ENCODE measurements at places on chromosomes 1 and 21.

- DNase-seq, result no peak
These were observed 233.5 kb downstream of the PLPP3 start for GRCh38 chr1:56345831-56346230.

- DNase-seq, result no peak
These were observed 400 bp downstream of the NCF2 start for GRCh38 chr1:183589874-183590243.

- DNase-seq, result no peak
These were observed 173.6 kb downstream of the COP1 start for GRCh38 chr1:176033474-176033873.

DNA sequence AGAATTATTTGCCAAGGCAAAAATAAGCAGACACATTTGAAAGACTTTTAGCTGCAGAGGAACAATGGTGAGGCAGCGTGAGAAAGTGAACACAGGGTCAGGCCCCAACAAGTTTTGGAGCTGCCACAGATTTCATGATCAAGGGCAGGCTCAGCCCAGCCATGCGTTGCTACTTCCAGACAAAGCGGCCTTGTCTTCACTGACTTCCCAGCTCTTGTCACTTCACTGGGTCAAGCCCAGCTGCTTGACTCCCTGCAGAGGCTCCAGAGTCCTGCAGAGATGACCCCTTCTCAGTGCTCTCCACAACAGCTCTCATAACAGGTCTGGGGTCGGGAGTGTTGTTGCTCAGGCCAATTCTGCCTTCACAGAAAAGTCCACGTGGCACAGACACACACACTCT is 35.8 kb downstream of the HHAT start:
- no peak for DNase-seq

- no peak for DNase-seq
These were observed 54.4 kb upstream of the NEGR1 start for GRCh38 chr1:72336776-72337175.

GRCh38 chr1:197481101-197481500 is 213.0 kb downstream of the CRB1 start:
- no peak for DNase-seq

- no peak for DNase-seq
These were observed 60.4 kb upstream of the MAP10 start for GRCh38 chr1:232744847-232745246.

DNA sequence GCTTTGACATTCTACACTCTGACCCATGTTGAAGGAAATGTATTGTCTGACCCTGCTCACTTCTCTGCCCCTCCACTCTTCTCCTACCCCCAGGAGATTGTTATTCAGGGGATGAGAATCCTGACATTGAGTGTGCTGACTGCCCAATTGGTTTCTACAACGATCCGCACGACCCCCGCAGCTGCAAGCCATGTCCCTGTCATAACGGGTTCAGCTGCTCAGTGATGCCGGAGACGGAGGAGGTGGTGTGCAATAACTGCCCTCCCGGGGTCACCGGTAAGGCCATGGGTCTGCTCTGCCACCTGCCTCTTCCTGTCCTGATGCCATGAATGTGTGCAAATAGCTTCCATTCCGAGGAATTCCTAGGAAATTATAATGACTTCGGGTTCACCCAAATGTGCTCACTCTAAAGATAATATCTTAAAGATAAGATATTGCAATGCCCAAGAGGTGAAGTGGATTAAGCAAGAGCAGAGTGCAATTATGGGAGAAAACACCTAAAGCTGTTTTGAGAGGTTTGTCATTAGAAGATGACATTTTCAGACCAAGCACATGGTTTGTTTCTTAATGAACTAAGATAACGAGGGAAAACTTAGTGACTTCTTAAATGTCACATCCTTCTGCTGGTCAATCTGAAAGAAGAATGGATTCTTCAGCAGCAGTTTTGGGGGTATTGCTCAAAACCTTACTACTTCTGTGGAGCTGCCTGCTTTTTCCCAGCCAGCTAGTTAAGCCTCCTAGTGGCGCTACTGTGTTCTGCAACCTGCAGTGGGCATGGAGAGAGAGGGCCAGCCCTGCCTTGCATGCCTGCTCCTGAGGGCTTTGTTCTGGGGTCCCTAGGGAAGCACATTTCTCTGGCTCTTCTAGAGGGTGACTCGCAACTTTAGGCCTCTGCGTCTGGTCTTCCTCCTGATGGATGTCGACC is 41.6 kb downstream of the LAMC2 start:
- DNase-seq, result peak; percentile 74

- DNase-seq, result peak; percentile 81
These were observed 39.6 kb downstream of the GFI1 start for GRCh38 chr1:92447033-92447681.

- no peak for DNase-seq
These were observed 304.4 kb upstream of the LYPLAL1 start for GRCh38 chr1:218869276-218869675.

DNA sequence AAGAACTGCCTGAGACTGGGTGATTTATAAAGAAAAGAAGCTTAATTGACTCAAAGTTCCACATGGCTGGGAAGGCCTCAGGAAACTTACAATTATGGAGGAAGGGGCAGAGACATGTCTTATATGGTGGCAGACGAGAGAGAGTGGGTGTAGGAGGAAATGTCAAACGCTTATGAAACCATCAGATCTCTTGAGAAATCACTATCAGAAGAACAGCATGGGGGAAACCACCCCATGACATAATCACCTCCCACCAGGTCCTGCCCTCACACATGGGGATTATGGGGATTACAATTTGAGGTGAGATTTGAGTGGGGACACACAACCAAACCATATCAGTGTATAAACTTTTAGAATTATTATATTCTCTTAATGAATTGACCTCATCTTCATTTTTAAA is 335.9 kb upstream of the DPYD start:
- peak; percentile 19 for DNase-seq

- DNase-seq, result no peak
These were observed 50.3 kb upstream of the MAP10 start for GRCh38 chr1:232754930-232755329.

DNA sequence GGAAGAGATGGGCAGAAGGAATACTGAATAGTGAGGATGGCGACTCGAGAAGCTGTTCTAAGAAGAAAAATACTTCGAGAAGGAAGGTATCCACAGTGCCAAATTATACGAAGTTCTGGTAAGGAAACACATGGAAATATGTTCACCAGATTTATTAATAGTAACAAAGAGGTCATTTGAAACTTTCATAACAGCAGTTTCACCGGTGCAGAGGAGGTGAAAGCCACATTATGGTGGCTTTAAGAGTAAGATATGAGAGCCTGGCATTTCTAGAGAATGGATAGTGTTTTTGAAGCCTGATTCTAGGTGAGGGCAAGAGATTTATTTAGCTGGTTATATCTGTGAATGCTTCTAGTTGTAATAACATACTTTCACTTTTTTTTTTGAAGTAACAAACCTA is 56.2 kb downstream of the DPYD start:
- DNase-seq, result no peak

GRCh38 chr1:7264101-7264500 is 478.8 kb downstream of the CAMTA1 start:
- DNase-seq, result no peak

- no peak for DNase-seq
These were observed 97.5 kb downstream of the DISC1 start for GRCh38 chr1:231724041-231724440.

DNA sequence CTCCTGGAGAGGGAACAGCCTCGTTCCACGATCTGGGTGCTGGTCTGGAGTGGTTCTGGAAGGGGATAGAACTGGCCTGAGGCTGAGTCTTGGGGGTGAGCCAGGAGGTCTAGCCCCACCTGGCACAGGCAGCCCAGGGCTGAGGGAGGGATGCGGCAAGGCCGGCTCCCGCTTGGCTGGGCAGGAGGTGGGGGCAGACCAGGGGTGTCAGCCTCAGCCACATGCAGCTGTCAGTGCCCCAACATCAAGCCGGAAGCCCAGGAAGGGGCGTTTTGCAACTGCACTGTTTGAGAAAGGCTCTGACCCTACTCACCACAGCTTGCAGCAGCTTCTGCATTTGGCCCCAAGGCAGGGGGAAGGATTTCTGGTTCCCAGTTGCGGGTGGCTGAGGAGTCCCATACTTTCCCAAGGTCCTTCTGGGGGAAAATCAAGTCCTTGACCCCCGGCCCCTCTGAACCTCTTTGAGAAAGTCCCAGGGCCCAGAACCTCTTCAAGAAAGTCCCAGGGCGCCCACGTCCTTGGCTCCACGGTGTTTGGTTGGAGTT is 2.0 kb downstream of the EFHD2 start:
- DNase-seq, result no peak

- DNase-seq, result peak; percentile 99
These were observed 15.4 kb downstream of the LMNA start for GRCh38 chr1:156129687-156130577.

DNA sequence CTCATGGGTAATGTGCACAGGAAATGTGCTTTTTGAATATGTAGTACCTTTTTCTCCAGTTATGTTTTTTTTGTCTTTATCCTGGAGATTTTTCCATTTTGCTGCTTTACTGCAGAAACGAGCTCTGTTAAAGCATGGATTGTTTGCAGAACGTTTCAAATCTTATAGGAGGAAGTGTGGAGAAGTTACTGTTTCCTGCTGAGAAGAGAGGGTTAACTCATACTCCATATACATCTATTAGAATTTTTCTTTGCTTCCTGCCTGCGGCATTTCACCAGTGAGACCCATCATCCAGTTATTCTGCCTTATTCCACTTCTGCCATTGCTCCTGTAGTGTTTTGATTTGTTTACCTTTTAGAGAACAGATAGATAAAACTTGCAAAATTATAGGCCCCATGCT is 2.0 kb downstream of the RPRD2 start:
- no peak for DNase-seq

GRCh38 chr1:242147096-242147976 is 148.4 kb upstream of the MAP1LC3C start:
- DNase-seq, result peak; percentile 23

GRCh38 chr1:96865731-96866685 is 144.4 kb downstream of the PTBP2 start:
- DNase-seq, result no peak

DNA sequence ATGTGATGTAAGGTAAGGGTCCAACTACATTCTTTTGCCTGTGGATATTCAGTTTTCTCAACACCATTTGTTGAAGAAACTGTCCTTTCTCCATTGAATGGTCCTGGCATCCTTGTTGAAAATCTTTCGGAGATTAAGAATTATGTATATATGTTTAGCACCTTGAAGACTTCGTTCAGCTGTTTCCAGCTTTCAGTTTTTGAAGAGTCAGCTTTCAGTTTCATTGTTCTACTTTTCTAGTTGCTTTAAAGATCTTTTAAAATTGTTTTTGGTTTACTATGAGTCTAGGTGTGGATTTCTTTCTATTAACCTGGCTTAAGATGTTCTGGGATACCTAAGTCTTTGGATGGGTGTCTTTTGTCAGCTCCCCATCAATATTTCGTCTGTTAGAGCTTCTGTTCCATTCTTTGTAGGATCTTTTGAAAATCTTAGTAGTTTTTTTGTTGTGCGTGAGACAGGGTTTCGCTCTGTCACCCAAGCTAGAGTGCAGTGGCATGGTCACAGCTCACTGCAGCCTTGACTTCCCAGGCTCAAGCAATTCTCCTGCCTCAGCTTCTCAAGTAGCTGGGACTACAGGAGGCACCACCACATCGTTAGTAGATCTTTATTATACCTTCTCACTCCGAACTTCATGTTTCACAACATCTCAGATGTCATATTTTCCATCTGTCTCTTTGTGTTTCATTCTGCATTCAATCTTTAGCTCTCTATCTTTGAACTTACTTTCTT is 353.5 kb upstream of the B3GALT2 start:
- DNase-seq, result no peak

DNA sequence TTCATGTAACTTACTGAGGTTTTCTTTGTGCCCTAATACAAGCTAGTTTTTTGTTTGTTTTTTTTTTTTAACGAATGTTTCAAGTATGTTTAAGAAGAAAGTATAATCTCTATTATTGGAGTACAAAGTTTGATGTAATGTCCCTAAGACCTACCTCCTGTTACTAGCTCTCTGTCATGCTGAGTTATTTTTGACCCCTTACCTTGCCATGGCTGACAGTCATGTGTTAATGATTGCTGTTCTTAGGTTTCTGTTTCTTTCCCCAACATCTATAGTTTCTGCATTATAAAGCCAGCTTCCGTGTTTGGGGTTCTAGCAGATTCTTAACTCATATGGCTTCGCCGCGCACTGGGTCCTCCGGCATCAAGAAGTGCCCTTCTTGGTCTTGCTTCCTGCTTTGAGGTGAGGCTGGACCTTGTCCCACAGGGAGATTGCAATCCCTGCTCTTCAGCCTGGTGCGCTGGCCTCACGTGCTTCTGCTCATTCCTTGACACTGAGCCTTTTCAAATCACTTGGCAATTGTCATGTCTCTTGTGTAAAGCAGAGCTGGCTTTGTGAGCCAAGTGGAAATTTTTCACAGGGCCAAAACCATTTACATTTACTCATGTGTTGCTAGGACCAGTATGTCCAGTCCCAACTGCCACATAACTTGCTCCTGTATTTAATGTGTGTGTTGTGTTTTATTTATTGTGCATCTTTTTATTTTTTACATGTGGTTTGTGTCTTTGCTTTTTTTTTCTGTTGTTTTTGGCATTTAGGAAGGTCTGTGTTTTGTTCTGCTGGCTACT is 135.0 kb upstream of the COL6A1 start:
- no peak for DNase-seq

GRCh38 chr1:56817716-56818463 is 1.3 kb downstream of the FYB2 start:
- DNase-seq, result no peak

DNA sequence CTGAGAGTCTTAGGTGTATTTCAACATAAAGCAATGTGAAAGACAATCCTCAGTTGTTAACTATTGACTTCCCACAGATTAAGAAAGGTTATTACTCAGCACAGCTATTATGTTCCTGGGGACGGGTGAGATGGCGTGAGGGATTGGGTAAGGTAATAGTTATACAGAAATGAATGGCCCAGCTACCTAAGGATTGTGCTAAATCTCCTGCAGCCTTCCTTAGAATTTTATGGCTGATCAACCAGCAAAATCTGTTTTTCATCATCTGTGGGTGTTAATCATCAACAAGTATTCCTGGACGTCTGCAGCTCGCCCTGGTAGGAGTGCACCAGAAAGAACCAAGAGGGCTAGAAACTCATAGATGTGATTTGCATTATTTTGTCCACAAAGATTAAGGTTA is 146.0 kb upstream of the IVNS1ABP start:
- no peak for DNase-seq

DNA sequence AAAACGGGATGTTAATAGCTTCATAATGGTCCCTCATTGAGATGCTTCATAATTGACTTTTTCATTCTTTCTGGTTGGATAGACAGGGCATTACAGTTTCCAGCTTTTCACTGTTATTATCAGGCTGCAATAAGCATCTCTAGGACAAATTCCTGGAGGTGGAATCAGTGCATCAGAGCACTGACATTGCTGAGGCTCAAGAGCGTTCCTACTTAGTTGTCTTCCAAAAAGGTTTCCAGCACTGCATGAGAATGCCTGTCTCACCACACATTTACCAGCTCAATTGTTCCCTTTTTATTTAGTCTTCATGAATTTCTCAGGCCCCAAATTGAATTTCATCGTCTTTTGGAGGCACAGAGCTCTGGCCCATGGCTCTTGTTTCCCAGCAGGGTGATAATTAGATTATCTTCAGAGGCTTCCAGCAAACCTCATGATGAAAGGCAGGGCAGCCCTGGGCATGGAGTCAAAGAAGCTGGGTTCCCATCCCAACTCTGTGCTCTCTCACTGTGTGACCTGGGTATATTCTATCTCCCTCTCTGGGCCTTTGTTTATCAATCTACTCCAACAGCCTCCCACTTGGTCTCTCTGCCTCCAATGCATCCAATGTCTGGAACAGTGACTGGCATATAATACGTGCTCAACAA is 451.4 kb downstream of the PTPRU start:
- DNase-seq, result no peak

GRCh38 chr1:235009074-235009473 is 119.6 kb downstream of the TOMM20 start:
- DNase-seq, result no peak
